ENCODE measurements at places on chromosomes 16 and 17. TPM values are rescaled to one million over a fixed set of nuclear protein-coding genes. Genes with fewer than 3 reads are reported as not detected.

Gene CD300LF
- total RNA-seq = not detected

Gene OR2C1
- total RNA-seq = not detected

Gene TRAPPC1
- 24.5 TPM for total RNA-seq

Gene NEK8
- total RNA-seq = 15.0 TPM

Gene CLEC3A
- total RNA-seq = 71.2 TPM

Gene SHISA9
- 0.03 TPM for total RNA-seq

Gene CPHXL2
- total RNA-seq = not detected

Gene ARHGAP23
- 391 TPM for total RNA-seq

Gene HOXB6
- total RNA-seq = 160 TPM

Gene KRTAP2-3
- not detected for total RNA-seq

Gene TBC1D3I
- 0.10 TPM for total RNA-seq

Gene CCL1
- total RNA-seq = not detected

Gene UNC45B
- total RNA-seq = not detected

Gene CCDC144A
- 0.23 TPM for total RNA-seq

Gene PRR14
- 22.9 TPM for total RNA-seq

Gene CDRT15L2
- not detected for total RNA-seq

Gene RPH3AL
- total RNA-seq = 26.7 TPM

Gene FOXN1
- total RNA-seq = not detected

Gene SEPTIN1
- not detected for total RNA-seq

Gene PLXDC1
- total RNA-seq = not detected

Gene PRRT2
- total RNA-seq = not detected

Gene PTX4
- total RNA-seq = not detected

Gene USP22
- 110 TPM for total RNA-seq

Gene C17orf78
- total RNA-seq = not detected

Gene SPATA32
- not detected for total RNA-seq

Gene ATP1B2
- total RNA-seq = not detected

Gene KAT7
- 23.0 TPM for total RNA-seq
